ENCODE measurements at places on chromosomes 16 and 17.

DNA sequence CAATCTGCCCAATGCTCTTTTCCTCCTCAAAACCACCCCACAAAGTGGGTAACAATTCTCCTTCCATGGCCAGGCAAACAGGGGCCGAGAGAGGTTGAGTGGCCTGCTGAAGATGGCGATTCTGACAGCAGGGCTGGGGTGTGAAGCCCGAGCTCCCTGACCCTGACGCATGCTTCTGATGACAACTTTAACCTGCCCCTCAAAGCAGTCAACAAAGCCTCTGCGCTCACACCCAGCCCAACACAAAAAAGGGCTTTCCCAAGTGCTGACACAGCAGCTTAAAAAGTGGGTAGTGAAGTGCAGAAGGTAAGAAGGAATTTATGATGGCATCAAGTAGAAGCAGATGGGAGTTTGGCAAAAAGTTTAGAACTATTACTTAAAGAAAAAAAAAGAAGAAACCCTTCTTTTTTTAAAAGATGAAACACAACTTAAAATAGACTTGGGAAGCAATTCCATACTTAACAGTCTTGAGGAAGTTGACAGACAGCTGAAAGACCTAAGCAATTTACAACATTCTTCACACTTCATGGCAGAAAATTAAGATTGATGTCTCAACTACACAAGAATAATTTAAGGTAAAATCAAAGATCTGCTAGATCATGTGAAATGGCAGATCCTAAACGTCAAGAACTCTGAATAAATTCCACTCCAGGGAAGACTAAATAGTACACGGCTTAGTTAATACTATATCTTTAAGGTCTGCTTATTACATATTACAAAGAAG lies 133.9 kb downstream of the PARN start:
- DNase-seq = peak; percentile 16

- peak; percentile 50 for DNase-seq
Measured at GRCh38 chr17:9021992-9022572, 772 bp downstream of the NTN1 start.

DNA sequence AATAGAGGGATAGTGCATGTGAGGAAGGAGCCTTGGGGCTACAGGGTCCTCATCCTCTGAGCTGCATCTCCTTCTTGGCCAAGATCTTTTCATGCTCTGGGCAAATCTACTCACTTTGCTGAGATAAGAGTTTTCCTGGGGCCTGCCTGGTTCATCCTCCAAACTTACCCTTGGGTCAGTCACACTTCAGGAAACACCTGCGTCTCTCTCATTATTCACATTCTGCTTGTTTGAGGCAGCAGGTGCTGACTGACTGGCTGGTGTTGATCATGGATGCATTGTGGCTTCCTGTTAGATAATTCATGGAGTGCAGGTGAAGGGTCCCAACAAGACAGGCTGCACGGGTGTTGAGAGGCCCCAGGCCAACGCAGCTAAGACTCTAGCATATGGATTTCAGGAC lies 162.6 kb downstream of the SALL1 start:
- no peak for DNase-seq

DNA sequence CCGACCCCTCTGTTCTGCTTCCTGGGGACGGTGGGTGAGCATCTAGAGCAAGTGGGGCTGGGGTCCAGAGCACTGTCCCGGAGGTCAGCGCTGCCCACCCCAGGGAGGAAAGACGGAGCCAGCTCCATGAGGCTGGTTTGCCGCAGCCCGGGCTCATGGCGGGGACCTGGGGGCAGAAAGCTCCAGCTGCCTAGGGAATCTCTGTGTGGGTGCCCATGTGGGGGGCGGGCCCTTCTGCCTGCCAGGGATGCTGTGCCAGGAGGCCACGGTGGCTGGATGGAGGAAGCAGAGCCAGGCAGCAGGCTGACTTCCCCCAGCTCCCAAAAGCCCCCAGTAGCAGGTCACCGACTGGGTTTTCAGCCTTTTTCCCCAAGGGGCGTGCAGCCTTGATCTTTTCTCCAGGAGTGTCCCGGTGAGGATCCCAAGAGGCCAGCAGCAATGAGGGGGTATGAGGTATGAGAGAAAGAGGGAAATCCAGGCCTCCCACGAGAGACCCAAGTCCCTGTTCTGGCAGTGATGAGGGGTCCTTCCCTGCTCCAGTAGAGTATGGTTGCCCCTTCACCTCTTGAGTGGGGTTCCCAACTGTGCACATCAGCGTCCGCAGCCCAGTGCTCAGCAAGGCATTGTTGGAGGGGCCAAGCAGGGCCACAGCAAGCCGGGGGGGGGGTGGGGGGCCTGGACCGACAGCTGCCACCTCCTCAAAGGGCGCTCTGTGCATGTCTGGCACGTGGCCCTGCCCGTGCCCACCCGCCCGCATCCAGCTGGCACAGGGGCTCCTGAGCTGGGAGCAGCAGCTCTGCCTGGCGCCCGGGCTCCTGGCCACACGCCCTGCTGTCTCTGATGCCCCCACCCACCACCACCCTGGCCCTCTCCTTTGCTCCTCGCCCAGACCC lies 15.6 kb upstream of the BCAR1 start:
- peak; percentile 60 for DNase-seq

DNA sequence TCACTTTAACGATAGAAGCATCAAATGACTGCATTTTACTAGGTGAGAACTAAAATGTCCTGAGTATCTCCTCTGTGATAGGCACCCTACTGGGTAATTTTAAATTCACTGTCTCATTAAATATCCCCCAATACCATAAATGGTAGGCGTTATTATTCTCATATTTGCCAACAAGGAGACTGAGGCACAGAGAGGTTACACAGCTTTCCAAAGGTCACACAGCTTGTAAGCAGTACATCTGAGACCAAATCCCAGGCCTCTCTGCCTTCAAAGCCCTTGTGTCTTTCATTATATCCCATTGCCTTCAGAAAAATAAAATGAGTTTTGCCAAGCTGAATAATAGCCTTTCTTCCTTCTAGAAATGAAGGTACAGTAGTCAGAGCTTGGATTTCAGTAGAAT lies 502.6 kb downstream of the HAPSTR1 start:
- no peak for DNase-seq

DNA sequence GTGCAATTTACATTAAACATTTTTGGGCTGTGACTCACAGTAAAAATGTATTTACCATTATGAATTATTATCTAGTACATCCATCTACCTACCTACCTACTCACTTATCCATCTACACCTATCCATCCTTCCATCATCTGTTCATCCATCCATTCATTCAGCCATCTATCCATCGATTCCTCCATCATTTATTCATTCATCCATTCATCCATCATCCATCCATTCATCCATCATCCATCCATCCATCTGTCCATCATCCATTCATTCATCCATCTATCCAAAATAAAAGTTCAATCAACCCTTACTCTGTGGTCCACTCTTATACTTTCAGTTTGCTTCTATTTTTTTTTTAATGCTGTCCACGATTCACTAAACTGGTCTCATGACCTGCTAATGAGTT lies 118.4 kb downstream of the NTN1 start:
- no peak for DNase-seq
